ENCODE measurements at places on chromosomes 11 and 22.

DNA sequence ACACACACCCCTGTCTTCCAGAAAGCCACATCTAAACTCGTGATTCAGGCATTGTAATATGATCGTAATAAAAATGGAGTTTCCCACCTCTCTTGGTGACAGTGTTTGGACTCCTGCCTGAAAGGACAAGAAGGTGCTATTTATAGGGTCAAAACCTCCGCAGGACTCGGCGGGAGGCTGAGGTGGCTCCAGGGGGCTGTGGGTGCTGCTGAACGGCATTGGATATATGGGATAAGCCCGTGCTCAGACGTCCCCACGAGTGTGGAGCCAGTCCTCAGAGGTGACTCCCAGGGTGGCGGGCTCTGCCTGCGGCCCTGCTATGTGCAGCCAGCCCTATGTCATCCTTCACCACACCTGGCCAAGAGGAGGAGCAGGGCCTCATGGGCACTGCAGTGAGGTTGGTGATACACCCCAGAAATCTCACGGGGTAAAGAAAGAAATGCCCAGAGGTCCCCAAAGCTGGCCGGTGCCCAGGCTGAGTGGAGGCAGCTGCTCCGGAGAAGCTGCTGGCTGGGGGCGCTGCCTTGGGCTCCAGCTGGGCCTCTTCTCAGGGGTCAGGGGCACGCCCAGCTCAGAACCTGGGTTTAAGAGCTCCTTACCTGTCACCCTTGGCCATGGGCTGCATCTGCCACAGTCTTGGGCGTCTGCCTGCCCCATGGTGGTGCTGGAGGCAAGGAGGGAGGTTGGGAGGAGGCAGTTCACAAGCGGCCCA, 5.1 kb upstream of the OSBPL5 start:
- DNase-seq: no peak

- no peak for DNase-seq
These were observed 236.3 kb upstream of the SORL1-AS1 start for GRCh38 chr11:121688860-121689614.

- DNase-seq: no peak
These were observed 38.7 kb downstream of the MRTFA start for GRCh38 chr22:40597526-40598430.

DNA sequence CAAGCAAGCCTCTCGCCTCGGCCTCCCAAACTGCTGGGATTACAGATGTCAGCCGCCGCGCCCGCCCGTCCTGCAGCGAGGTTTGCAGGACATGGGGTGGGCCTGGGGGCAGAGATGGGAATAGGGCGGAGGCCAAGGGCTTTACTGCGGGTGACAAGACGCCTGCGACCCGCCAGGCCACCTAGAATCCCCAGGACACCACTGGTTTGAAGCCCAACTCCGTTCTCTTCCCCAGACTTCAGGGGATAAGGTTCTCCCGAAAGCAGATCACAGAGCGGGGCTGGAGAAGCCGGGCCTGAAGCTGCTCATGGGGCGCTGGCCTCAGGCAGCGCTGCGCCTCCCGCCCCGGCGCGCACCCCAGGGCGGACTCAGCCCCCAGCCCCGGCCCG, 354 bp downstream of the POLR2L start:
- DNase-seq: no peak

DNA sequence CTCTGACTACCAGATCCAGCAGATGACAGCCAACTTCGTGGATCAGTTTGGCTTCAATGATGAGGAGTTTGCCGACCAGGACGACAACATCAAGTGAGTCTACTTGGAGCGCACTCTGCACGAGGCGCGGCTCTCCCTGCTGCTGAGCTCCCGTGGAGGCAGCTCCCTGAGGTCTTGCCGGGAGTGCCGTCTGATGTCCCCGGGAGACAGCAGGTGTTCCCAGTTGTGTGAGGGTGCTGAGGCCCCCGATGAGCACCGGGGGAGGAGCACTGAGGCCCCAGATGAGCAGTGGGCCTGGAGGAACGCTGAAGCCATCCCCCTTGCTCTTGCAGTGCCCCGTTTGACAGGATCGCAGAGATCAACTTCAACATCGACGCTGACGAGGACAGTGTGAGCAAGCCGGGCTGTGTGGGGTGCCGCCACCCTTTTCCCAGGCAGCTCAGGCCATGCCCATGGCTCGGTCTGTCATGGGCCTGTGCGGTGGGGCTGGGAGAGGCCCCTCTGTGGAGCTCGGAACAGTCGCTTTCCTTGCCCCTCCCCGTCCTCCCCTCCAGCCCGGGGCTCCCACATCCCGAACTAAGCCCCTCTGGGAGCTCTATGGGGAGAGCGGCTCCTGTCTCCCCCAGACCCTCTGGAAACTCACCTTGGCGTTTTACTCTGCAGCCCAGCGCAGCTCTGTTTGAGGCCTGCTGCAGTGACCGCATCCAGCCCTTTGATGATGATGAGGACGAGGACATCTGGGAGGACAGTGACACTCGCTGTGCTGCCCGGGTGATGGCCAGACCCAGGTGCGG, 37.1 kb downstream of the SBF1 start:
- no peak for DNase-seq

DNA sequence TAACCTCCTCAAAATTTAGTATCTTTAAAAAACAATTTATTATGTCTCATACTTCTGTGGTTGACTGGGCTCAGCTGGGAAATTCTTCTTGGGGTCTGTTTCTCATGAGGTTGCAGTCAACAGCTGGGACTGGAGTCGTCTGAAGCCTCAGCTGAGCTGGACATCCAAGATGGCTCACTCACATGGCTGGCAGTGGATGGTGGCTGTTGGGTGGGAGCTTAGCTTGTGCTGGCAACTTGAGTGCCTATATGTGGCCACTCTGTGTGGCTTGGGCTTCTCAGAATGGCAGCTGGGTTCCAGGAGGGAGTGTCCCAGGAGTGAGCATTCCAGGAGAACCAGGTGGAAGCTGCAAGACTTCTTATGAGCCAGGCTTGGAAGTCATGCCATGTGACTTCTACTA, 13.2 kb downstream of the THY1 start:
- DNase-seq: no peak

- no peak for DNase-seq
These were observed 43.4 kb upstream of the TMPRSS4 start for GRCh38 chr11:118033443-118033842.

DNA sequence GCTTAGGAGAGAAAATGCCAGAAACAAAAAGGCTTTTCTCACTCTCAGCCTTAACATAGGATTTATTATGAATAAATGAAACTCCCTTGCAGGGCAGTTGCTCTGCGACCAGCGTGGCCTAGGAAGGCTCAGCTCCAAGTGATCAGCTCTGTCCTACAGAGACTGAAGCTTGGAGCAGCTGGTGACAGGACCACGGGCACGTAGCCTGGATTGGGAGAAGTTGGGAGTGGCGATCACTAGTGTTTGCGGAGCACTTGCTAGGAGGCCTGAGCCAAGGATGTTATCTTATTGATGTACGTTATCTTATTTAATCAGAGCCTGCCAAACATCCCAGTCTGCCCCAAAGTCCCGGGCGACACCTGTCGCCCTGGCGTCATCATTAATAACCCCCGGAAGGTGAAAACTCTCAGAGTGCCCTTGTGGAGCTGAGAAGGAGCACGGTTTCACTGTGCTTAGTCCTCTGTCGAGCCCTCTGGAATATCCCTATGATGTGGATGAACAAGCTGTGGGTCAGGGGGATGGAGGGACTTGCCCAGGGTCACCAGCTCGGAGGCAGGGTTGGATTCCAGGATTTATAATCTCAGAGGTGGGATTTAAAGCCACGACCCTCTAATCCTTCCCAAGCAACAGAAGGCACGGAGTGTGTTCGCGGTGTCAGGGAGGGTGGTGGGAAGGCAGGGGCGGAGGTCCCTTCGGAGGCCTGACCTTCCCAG, 40.8 kb upstream of the SMIM38 start:
- DNase-seq: no peak
